Putamen (tissue), 1 donor: ENCODE measurements at places on chromosomes 4 and X.

DNA sequence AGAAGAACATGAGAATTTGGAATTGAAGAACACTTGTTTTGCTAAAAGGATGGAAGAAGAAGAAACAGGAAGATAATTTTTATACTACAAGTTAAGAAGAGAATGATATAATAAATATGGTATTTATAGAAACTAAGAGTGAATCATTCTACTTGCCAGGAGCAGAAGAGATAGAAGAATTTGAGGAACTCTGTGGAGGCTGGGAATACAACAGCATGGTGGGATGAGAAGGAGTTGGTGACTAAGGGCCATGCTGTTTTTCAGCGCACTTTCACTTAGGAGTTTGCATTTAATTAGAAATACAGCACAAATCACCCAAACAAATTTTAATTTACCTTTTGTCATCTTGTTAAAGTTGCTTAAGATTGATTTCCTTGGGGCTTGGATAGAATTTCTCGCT, 20.5 kb downstream of the HADH start:
- no peak for DNase-seq

DNA sequence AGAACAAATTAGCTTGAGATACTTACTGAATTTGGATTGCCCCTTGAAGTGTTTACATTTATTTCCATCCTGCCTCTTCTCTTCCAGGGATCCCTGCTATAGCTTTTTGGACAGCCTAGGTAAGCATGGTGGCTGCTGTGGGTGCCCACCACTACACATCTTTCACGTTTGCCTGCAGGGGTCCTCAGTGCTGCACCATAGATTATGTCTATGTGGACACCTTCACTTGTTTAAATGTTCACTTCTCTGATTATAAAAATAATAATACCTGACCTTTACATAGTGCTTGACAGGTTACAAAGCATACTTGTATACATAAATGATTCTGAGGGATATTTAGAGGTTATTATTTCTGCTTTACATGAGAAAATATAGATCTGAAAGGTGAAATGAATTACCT, 67.9 kb upstream of the SLC4A4 start:
- DNase-seq: no peak

- no peak for DNase-seq
These were observed 74.7 kb downstream of the HCCS start for GRCh38 chrX:11185861-11186260.

DNA sequence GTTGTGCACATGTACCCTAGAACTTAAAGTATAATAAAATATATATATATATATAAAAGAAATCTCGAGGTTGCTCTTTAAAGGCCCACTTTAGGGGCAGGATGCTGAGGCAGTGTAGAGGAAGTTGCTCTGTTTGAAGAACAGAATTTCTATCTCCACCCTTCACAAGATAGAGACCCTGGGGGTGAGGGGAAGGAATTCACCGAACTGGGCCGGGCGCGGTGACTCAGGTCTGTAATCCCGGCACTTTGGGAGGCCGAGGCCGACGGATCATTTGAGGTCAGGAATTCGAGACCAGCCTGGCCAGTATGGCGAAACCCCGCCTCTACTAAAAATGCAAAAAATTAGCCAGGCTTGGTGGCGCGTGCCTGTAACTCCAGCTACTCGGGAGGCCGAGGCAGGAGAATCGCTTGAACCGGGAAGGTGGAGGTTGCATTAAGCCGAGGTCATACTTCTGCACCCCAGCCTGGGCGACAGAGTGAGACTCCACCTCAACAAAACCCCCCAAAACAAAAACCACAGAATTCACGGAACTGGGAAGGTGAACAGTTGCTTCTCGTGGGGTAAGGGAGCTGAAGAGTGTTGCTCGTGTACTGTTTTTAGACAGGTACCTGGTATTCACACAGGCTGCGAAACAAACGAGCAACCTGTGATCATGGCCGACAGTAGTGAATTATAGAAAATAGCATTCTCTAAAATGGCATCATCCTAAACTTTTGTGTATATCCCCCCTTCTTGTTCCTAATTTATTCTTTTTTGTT, 6.2 kb downstream of the PLAC8 start:
- DNase-seq: no peak

DNA sequence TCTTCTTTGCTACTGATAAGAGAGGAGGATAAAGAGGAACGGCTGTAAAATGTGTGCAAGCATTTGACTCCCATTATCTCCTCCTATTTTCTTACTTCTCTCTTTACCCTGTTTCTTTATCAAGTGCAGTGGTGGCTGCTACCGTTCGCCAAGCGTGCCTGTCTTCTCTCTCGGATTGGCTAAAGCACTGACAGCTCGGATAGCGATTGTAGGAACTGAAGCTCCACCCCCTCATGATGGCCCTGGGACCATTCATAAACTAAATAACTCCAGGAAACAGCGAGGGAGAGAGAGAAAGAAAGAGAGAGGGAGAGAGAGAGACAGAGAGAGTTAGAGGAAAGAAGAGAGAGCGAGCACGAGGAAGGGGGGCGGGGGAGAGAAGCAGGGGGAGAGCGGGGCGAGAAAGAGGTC, 305 bp upstream of the MAB21L2 start:
- no peak for DNase-seq

- DNase-seq: no peak
These were observed 34.9 kb upstream of the SLC25A4 start for GRCh38 chr4:185108185-185108584.

DNA sequence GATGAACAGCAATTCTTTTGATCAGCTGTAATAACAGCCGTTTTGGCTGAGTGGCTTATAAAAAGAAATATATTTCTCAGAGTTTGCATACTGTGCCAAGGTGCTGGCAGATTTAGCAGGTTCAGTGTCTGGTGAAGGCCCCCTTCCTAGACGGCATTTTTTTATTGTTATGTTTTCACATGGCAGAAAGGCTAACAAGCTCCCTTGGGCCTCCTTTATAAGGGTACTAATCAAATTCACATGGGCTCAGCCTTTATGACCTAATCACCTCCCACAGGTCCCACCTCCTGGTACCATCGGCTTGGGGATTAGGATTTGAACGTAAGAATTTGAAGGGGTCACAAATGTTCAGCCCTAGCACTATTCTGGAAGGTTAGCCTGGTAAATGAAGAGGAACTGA, 431.9 kb downstream of the SPOCK3 start:
- no peak for DNase-seq

GRCh38 chr4:17163156-17163771, 264.8 kb upstream of the LDB2 start:
- DNase-seq: no peak

DNA sequence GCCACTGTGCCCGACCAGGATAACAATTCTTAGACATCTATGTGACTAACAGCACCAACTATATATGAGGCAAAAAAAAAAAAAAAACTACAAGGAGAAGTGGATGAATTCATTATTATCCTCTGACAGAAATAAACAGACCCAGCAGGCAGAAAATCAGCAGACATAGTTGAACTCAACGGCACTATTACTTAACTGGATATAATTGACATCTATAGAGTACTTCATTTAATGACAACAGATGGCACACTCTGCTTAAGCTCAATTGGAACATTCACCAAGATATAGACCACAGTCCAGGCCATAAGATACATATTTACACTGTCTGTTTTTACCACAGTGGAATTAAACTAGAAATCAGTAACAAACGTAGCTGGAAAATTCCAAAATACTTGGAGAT, 13.3 kb downstream of the CLDN22 start:
- no peak for DNase-seq

GRCh38 chr4:156999175-156999517, 27.5 kb upstream of the PDGFC start:
- DNase-seq: no peak

DNA sequence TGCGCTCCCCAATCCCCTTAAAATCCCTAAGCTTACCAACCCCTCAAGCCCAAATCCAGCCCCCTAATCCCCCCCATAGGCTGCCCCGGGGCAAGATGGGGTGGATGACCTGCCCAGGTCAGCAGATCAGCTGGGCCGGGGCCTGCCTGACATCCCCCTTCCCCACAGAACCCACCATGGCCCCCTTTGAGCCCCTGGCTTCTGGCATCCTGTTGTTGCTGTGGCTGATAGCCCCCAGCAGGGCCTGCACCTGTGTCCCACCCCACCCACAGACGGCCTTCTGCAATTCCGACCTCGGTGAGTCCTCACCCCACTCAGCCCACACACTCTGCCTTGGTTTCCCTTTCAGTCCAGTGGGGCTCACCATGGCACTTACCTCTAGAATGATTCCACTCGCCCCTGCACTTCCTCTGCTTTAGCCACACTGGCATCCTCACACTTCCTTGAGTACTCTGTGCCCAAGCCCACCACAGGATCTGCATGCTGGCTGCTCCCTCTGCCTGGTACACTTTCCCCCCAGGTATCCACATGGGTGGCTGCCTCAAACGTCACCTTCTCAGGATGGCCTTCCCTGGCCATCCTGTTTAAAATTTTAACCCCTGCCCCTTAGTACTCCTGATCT, 1.1 kb downstream of the TIMP1 start:
- DNase-seq: no peak

GRCh38 chr4:8345946-8346814, 76.6 kb downstream of the HTRA3 start:
- DNase-seq: no peak

DNA sequence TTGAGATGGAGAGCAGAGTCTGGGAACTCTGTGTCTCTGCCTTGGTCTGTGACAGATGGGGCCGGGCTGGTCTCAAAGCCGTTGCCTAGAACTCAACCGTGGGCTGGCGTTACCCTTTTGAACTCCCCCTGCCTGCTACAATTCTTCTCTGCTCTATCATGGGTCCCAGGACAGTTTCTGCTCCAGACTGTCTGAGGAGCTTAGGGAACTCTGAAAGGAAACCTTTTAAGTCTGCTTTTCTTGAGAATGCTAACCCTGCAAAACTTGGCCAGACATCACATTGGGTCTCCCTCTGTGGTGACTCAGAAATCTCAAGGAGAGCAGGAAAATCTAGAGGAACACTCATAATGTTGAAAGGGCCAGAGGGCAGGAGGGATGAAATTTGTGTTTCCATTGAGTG, 240.6 kb downstream of the CBR4 start:
- no peak for DNase-seq

DNA sequence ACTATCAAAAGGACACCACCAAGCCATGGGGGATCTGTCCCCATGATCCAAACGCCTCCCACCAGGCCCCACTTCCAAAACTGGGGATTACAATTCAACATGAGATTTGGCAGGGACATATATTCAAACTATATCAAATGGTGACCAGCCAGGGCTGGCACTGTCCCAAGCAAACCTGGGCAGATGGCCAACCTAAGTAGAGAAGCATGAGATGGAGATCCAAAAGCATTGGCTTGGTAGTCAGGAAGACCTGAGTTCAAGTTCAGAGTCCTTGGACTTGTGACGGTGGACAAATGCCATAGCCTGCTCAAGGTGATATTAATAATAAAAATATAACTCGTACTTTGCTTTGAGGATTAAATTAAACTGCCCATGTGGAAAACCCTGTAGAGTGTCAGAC, 79.2 kb upstream of the HS3ST1 start:
- no peak for DNase-seq

- no peak for DNase-seq
These were observed at the start of gene G6PD for GRCh38 chrX:154546354-154547244. G6PD (minus strand) TSS chrX:154546846; CDS start chrX:154546155, 691 bp downstream.

DNA sequence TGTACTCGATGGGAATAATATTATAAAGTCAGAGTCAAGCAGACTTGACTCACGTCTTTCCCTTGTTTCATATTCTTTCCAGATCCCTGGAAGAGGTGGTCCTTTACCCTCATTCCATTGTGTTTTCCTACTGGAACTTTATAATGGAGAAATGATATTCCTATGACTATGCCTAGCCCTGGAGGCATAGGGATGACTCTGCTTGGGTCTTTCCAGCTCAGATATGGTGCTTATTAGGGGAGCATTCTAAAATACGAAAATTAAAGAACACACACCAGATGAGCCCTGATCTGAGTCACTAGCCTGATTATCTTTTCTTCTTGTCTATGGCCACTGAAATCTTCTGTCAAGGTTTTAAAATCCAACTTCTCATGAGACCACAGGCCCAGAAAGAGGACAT, 231.4 kb downstream of the ANKRD50 start:
- no peak for DNase-seq

DNA sequence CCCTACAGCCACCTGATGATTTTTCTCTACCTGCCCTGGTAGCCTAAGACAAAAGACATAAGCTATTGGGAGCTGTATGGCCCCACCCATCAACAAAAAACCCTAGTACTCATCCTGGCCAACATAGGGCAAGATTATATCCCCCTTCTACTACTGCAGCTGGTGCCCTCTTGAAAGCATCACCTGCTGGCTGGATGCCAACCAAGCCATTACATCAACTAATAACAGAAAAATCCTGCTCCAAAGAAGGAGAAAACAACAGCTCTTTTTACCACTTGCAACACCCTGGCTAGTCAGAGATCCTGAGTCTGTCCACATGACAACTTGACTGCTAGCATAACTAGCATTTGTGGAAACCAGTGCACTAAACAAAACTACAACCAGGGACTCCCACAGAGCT, 43.6 kb upstream of the UPRT start:
- no peak for DNase-seq

DNA sequence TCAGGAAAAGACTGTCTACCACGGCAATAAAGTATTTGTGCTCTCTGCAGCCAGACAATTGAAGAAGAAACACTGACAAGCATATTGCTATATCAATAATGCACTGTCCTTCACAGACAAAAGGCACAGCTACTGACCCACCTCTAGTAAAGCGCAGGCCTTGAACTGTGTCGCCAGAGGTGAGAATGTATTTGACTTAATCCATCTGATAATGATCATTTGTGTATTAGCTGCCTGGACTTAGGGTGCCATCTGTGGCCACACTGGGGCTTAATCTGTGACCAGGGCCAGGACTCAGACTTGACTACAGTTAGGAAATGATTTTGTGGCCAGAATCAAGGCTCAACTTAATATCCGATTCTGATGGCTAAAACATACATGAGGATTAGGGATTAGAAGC, 260.4 kb downstream of the SMARCA1 start:
- no peak for DNase-seq
